ENCODE measurements at places on chromosomes 2 and 18.
A peak's percentile ranks its signal among the peaks of the same experiment; 100 is the strongest.

DNA sequence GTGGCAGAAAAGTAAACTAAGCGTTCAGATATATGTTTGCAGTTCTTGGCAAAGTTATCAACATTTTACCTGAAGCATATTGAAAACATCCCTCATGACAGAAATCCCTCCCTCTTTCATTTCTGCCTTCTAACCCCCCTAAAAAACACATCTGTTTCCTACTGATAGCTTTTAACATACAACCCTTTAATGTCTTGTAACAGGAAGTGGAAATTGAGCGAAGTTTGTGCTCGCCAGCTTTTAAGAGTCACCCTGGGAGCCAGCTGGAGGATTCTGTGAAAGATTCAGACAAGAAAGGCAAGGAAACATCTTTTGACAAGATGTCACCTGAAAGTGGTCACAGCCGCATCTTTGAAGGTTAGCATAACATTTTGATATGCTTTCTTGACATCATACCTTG, 247.4 kb downstream of the XIRP2 start:
- DNase-seq, result no peak

GRCh38 chr2:71891155-71891554, 256.5 kb downstream of the CYP26B1 start:
- no peak for DNase-seq

DNA sequence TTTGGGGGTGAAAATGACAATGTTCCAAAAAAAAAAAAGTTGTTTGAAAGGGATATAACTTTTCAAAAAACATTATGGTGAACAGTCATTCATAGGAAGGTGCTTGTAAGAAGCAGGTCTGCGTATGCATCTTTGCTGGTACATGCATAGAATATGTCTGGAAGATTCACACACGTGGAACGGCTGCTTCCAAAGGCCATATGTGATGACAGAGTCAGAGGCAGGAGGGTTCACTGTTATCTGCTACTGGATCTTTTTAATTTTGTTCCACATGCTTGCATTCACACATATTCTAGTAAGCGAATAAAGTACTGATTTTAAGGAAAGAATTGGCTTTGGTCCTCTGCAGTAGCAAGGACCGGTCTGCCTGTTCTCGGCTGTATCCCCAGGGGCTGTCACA, 193.4 kb downstream of the SMAD7 start:
- no peak for DNase-seq

- no peak for DNase-seq
Observed at GRCh38 chr18:76643996-76644395, 149.0 kb upstream of the ZNF516 start.

- DNase-seq, result no peak
Observed at GRCh38 chr2:75065402-75066008, 107.1 kb downstream of the POLE4 start.

- no peak for DNase-seq
Observed at GRCh38 chr2:199258291-199258690, 199.4 kb downstream of the SATB2 start.

- no peak for DNase-seq
Observed at GRCh38 chr2:37767959-37768925, 96.8 kb upstream of the CDC42EP3 start.

DNA sequence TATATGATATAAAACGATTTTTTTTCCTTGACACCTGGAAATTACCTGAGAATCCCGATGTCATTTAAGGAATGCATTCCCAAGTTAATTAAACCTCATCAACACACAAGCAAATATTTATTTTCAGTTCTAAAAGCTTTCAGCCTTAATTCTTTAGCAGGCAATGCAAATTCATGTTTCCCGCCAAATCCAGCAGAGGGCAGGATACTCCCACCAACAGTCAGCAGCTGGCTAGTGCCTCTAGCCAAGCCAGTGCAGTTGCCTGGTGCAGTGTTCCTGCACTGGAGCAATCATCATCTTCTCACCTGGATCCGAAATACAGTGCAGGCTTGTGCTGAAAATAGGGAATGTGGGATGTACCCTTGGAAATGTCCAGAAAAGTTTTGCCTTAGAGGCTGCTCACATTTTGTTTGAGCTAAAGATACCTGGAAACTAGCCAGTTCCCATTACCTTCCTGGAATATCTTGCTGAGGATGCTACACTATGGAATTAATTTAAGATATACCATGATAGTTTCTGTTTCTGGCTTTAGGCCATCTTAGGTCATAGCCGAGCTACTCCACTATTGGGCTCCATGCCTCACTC, 48.4 kb upstream of the CYTIP start:
- DNase-seq, result peak; percentile 27

DNA sequence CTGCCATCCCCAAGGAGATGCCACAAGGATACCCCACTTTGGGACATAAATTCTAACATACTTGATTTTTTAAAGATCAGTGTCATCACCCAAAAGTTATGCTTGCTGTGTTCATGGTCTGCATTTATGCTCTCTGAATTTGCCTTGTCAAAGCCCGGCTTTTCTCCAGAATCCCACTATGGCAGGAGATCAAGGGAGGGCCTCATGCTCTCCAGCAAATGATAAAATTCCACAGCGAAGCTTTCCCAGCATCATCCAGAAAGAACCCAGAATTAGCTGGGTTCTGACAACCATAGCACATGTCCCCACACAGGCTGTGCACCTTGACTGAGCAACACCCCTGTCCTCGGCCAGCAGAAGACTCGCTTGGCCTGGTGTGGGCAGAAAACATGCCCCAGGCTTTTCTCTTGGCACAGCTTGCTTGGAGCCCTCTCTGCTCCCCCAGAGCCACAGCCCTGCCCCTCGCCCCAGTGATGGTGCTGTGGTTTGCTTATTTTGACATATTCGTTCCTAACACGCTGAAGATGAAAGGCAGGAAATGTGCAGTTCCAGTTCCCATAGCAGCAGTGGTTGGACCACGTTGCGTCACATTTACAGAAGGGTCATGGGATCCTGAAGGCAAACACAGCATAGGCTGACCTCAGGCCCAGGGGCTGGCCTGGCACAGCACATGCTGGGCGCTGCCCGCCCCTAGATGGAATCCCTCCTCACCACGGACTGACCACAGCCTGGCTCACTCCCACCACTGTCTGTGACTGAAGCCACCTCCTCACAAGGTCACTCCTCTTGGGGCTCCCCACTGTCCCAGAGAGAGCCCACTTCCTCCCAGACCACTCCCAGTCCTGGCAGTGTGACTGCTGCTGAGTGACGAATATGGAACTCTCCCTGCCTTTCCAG, 14.1 kb upstream of the CHRNA1 start:
- DNase-seq, result no peak

DNA sequence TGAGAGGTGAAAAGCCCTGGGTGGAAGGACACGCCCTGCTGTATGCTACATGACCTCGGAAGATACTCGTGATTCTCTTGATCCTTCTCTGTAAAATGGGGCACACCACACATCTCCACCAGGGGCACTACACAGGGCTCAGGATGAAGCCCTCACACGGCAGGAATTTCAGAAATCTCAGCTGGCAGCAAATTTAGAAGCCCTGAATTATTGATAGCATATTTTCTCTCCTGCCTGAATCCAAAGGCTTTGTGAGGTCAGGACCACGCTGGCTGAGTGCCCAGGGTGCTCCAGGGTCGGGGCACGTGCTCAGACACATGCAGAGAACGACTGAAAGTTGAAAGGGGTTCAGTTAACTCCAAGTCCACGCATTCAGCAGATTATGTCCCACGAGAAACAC, 42.1 kb upstream of the GALR1 start:
- no peak for DNase-seq

DNA sequence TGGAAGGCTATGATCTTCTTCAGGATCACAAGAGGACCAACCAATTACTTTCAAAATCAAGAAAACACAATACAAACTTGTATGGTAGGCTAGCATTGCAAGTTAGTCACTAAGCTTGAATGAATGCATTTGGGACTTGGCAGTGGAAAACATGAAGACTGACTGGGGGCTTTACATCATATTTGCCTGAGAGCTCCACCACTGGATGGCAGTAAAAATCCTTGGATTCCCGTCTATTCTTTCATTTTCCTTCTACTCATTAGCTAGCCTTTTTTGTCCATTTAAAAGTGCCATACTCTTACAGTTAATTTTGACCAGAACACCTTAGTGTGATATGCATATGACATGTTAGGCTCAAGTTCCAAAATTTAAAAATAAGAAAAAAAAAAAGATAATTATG, 63.5 kb upstream of the RASGRP3 start:
- DNase-seq, result no peak

- DNase-seq, result no peak
Observed at GRCh38 chr2:165662720-165663119, 131.3 kb downstream of the GALNT3 start.

DNA sequence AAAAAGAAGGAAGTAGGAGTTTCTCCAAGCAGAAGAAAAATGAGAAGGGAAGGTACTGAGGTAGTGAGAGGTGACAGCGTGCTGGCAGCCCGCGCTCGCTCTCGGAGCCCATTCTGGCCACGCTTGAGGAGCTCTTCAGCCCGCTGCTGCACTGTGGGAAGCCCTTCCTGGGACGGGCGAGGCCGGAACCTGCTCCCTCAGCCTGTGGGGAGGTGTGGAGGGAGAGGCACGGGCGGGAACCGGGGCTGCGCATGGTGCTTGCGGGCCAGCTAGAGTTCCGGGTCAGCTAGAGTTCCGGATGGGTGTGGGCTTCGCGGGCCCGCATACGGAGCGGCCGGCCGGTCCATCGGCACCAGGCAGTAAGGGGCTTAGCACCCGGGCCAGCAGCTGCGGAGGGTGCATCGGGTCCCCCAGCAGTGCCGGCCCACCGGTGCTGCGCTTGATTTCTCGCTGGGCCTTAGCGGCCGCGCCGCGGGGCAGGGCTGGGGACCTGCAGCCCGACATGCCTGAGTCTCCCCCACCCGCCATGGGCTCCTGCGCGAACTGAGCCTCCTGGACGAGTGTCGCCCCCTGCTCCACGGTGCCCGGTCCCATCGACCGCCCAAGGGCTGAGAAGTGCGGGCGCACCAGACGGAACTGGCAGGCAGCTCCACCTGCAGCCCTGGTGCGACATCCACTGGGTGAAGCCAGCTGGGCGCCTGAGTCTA, 11.1 kb upstream of the CYS1 start:
- DNase-seq, result no peak

DNA sequence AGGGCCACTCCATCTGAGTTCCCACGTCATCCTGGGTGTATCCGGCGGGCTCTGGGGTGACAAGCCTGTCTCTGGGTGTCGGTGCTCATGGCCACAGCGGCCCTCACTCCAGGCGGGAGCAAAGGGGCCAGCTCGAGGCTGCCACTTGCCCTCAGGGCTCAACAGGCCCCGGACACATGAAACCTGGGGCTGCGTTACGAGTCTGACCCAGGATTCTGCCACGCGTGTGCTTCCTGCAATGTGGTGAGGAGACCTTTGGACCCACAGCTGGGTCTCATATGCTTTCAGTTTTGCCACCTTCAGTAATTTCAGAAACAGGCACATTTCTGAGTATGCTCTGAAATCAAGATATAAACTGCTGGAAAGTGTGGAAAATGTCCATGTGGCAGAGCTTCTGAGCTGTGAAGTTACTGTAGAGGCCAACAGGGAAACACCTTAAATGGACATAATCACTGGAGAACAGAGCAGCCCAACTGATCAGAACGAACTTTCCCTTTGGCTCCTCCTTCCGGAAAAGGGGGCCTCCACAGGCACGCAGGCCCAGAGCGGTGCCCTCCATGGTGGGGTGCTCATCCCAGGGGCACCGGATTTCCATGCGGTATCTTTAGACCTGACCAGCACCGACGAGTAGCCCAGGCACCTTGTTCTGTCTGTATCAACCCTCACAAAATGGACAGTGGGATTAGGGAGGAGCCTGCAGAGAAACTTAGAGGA, 14.1 kb downstream of the PER2 start:
- no peak for DNase-seq

DNA sequence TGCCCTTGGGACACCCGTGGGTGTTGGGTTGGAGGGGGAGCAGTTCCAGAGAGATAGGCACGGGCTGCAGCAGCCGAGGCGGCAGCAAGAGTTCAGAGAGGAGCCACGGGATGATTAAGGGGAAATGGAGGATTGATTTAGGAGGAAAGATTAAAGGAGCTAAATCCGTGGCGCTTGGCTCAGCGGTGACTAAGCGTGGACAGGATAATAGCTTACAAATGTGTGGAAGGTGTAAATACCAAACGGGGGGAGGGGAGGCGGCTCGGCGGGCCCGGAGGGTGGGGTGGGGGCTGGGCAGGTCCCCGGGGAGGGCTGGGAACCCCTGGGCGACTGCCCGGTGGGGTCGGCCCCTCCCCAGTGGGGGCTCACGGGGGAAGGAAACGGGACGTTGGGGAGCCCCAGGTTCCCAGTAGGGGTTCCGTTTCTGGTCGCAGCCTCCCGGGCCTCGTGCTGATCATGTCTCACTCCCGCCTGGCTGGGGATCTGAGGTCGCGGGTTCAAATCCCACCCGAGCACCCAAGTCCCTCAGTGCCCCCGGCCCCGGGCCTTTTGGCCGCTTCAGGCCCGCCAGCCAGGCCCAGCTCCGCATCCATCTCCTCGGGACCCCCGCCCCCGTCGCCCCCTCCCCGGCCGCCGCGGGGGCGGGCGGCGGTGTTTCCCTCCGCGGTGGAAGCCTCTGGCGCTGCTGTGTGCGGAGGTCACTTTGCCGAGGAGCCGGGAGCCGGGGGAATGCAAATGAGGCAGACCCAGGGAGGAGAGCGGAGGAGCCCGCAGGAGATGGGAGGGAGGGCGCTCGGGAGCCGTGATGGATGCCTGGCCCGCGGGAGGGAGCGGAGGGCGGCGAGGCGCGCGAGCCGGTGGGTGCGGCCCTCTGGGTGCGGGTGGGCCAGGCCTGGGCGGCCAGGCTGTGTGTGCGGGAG, 8.1 kb downstream of the ASIC4 start:
- no peak for DNase-seq

DNA sequence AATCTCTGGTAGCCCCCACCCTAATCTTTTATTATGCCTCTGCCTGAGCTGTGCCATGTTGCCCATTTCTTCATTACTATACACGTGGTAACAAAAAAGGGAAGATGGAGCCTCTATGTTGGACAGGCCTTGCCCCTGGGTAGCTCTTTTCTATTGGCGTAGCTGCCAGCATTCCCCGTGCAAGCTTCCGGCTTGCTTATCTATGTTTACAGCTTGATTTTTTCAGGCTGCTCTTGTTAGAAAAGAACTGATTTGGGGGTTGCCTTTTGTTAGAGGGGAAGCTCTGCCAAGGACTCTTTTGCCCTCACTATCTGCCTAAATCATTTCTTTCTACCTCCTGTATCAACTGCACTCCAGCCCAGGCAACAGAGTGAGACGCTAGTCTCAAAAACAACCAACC, 45.5 kb upstream of the ZSWIM2 start:
- no peak for DNase-seq

DNA sequence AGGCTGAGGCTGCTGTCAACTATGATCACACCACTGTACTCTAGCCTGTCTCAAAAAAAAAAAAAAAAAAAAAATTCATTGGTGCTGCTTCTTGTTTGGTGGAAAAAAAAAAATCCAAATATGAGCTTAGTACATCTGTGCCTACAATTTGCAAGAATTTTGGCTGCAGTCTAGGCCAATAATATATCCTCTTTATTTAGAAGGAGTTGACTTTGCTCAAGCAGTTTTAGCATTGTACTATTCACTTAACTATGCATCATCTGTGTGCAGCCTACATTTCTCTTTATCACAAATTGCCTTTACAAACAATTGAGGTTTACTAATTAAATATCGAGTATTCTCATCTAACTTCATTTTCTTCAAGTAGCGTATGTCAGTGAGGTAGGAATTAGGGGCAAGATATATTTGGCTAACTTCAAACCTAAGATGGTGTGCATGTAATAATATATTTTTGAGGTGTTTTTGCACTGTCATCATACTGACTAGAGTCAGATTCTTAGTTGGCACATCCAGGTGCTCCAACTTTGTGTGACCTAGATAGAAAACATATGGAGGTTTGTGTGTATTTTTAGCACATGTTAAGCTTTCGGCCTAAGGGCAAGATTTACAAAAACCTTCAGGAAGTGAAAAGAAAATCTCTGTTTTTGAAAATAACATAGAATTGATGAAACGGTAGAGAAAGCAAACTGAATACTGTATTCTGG, 51.8 kb downstream of the PMS1 start:
- DNase-seq, result no peak
